Nasal cavity respiratory epithelium epithelial cell of viscerocranial mucosa (primary cell): ENCODE measurements at places on chromosomes 5 and 9. TPM values are rescaled to one million over a fixed set of nuclear protein-coding genes. Genes with fewer than 3 reads are reported as not detected.

BBLN gene
- 21.9 and 31.3 TPM in 2 replicates for total RNA-seq

LTC4S gene
- total RNA-seq, result 0.34 TPM in 1 of 2 replicates, not detected in the other

MARCHF3 gene
- total RNA-seq, result 0.36 and 3.4 TPM in 2 replicates

THBS4 gene
- total RNA-seq, result 0.68 and 1.00 TPM in 2 replicates

PCDHGB3 gene
- total RNA-seq, result 0.34 and 2.1 TPM in 2 replicates

SPATA31C2 gene
- total RNA-seq, result not detected in 2 replicates

PCDHAC2 gene
- 16.7 and 25.5 TPM in 2 replicates for total RNA-seq

NOXA1 gene
- 0.68 and 3.3 TPM in 2 replicates for total RNA-seq

C1QTNF3 gene
- total RNA-seq, result 0.34 and 1.00 TPM in 2 replicates

OLFML2A gene
- total RNA-seq, result 3.1 and 128 TPM in 2 replicates

EPB41L4B gene
- total RNA-seq, result 38.8 and 55.7 TPM in 2 replicates

SURF6 gene
- 9.2 and 23.6 TPM in 2 replicates for total RNA-seq

CAVIN4 gene
- total RNA-seq, result 0.34 and 0.43 TPM in 2 replicates

TAF11L9 gene
- not detected in 2 replicates for total RNA-seq

HAVCR2 gene
- 0.21 and 1.0 TPM in 2 replicates for total RNA-seq

MLANA gene
- total RNA-seq, result not detected in 2 replicates

HTR4 gene
- total RNA-seq, result not detected in 2 replicates

LCN9 gene
- not detected in 2 replicates for total RNA-seq

GTF2H2C gene
- 33.8 and 51.5 TPM in 2 replicates for total RNA-seq

QSOX2 gene
- total RNA-seq, result 15.4 and 18.4 TPM in 2 replicates

NR6A1 gene
- 2.1 and 5.2 TPM in 2 replicates for total RNA-seq

ASPN gene
- total RNA-seq, result under 0.01 TPM in 1 of 2 replicates, not detected in the other

BTNL3 gene
- not detected in 2 replicates for total RNA-seq

FBXO38 gene
- 33.5 and 50.0 TPM in 2 replicates for total RNA-seq

CEL gene
- 0.34 and 5.8 TPM in 2 replicates for total RNA-seq

GABRG2 gene
- not detected in 2 replicates for total RNA-seq

SOX30 gene
- total RNA-seq, result under 0.01 TPM in 1 of 2 replicates, not detected in the other

TICAM2 gene
- total RNA-seq, result under 0.01 and 0.50 TPM in 2 replicates

FOXE1 gene
- 3.8 and 7.9 TPM in 2 replicates for total RNA-seq

OR13C4 gene
- not detected in 2 replicates for total RNA-seq

NINJ1 gene
- total RNA-seq, result 25.6 and 61.1 TPM in 2 replicates

GMCL2 gene
- not detected in 2 replicates for total RNA-seq

FOXD1 gene
- 5.2 and 13.0 TPM in 2 replicates for total RNA-seq

PRUNE2 gene
- under 0.01 and 0.28 TPM in 2 replicates for total RNA-seq

FRRS1L gene
- 0.07 TPM in 1 of 2 replicates, not detected in the other for total RNA-seq

LRRC14B gene
- total RNA-seq, result not detected in 2 replicates

IL4 gene
- total RNA-seq, result not detected in 2 replicates

ARSI gene
- 8.2 and 37.1 TPM in 2 replicates for total RNA-seq
